ENCODE measurements at places on chromosomes 1 and 21. TPM values are rescaled to one million over a fixed set of nuclear protein-coding genes. Genes with fewer than 3 reads are reported as not detected.

Gene SRSF4
- 33.0 TPM for total RNA-seq

Gene SLAMF6
- total RNA-seq: not detected

Gene LORICRIN
- total RNA-seq: not detected

Gene OR2L2
- total RNA-seq: not detected

Gene CRNN
- total RNA-seq: not detected

Gene GPA33
- total RNA-seq: not detected

Gene LENEP
- total RNA-seq: not detected

Gene LMNA
- 901 TPM for total RNA-seq

Gene CD1D
- 0.67 TPM for total RNA-seq

Gene ZFYVE9
- 12.5 TPM for total RNA-seq

Gene CAMK2N1
- total RNA-seq: 28.6 TPM

Gene FCER1G
- total RNA-seq: not detected

Gene KIF21B
- total RNA-seq: 3.3 TPM

Gene CSMD2
- total RNA-seq: under 0.01 TPM

Gene COL9A2
- 4.9 TPM for total RNA-seq

Gene SPRR2D
- total RNA-seq: not detected

Gene OR2AK2
- not detected for total RNA-seq

Gene CD1C
- not detected for total RNA-seq

Gene TCHH
- not detected for total RNA-seq

Gene SPOCD1
- 29.9 TPM for total RNA-seq

Gene MANEAL
- total RNA-seq: 0.30 TPM

Gene FMO1
- 1.2 TPM for total RNA-seq

Data from bronchus fibroblast of lung (primary cell).